ENCODE measurements at places on chromosomes 2 and 18.

GRCh38 chr2:21067125-21067524 is 23.3 kb upstream of the APOB start:
- DNase-seq: no peak

GRCh38 chr18:70256994-70257393 is 31.9 kb upstream of the SOCS6 start:
- DNase-seq: no peak

DNA sequence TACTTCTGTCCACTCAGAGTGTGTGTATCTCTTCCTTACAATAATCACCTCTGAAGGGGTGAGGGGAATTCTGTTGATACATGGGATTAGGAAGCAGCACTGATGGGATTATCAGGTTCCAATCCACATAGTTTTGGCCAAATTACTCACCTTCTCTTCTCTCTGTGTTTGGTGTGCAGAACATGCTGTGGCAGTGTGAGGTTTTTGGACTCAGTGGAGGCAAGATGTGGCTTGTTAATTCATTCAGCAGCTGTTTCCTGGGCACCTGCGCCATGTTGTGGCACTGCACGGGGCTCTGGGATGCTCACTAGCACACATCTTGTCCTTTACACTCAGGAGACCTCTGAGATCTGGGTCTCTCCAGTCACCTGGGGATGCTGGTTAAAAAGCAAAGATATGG is 350.3 kb upstream of the HS6ST1 start:
- DNase-seq: no peak

GRCh38 chr2:219733746-219734145 is 106.3 kb downstream of the SLC4A3 start:
- DNase-seq: no peak

GRCh38 chr2:174863183-174863582 is 98.9 kb upstream of the CHRNA1 start:
- no peak for DNase-seq

- no peak for DNase-seq
These were observed 237.8 kb upstream of the THSD7B start for GRCh38 chr2:136527560-136527959.

GRCh38 chr2:27421660-27422250 is 6.7 kb upstream of the NRBP1 start:
- no peak for DNase-seq

DNA sequence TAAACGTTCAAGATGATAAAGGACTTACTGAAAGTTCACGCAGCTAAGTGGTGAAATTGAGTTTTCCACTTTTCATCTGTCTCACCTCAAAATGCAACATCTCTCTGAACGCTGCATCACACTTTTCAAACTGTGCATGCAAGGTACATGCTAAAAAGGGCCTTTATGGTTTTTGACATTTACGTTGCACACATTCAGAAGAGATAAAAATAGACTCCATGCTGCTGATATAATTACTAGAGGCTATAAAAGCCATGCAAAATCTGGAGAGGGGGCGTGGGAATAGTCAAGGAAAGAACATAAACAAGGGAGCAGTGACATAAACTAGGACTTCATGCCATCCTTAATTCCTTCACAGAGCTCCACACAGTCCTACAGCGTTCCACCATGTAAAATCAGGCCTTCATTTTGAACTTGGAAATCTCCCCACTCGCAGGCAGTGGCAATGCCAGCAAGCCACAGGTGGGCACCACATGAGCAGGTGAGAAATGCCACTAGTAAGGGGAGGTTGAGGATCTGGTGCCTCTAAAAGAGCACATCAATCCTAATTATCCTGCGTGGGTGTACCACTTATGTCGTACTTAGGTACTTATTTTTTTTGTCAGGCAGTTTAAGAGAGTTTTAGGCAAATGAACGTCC is 71.4 kb downstream of the ZEB2 start:
- no peak for DNase-seq

- DNase-seq: no peak
These were observed 143.5 kb upstream of the ALPP start for GRCh38 chr2:232234922-232235615.

DNA sequence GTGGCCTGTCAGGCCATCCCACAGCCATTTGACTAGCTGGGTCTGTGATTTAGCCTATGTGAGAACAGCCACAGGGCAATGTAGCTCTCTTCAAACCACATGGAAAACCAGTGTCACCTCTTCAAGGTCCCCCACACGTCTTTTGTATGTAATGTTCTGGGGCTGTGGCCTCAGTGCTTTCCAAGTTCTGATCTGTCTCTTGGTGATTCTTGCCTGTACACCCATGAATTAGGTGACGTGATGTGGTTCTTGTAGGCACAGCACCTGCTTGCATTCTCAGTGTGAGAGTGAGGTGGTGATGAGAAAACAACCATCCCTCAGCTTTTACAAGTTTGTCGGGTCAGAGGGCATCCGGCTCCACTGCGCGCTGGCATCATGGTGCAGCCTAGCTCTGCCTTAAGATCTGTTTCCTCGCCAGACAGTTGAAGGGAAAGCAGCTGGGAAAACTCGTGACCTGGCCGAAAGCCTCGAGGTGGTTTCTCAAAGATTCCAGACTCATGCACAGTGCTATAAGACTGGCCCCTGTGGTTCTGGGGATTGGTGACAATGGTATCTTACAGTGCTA is 125.8 kb downstream of the TANC1 start:
- no peak for DNase-seq

- no peak for DNase-seq
These were observed 84.0 kb upstream of the HAAO start for GRCh38 chr2:42876326-42876751.
